ENCODE measurements at places on chromosomes 1 and 21. TPM values are rescaled to one million over a fixed set of nuclear protein-coding genes. Genes with fewer than 3 reads are reported as not detected.

Gene TMEM50B
- 41.1 TPM for total RNA-seq

Gene OR2G6
- total RNA-seq, result 0.04 TPM

Gene PKP1
- 0.58 TPM for total RNA-seq

Gene ECM1
- total RNA-seq, result 5.0 TPM

Gene DNASE2B
- total RNA-seq, result not detected

Data from mesothelial cell of epicardium (in vitro differentiated cells).